ENCODE measurements at places on chromosomes 3 and 15.

DNA sequence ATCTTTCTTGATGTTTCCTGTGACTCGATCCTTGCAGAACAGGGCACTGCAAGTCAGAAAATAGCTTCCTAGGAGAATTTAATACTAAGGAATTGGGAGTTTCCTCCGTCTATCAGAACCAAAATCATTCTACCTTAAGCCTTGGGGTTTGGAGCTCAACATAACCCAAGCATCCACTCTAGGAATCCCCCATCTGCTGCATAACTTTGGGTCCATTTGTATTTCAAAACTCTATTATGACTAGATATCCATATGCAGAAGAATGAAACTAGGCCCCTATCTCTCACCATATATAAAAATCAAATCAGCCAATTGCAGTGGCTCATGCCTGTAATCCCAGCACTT, 61.7 kb upstream of the AKAP13 start:
- no peak for DNase-seq

GRCh38 chr3:187212705-187213104, 15.4 kb downstream of the RTP1 start:
- no peak for DNase-seq

GRCh38 chr3:195096484-195097330, 174.3 kb downstream of the XXYLT1 start:
- DNase-seq: no peak

DNA sequence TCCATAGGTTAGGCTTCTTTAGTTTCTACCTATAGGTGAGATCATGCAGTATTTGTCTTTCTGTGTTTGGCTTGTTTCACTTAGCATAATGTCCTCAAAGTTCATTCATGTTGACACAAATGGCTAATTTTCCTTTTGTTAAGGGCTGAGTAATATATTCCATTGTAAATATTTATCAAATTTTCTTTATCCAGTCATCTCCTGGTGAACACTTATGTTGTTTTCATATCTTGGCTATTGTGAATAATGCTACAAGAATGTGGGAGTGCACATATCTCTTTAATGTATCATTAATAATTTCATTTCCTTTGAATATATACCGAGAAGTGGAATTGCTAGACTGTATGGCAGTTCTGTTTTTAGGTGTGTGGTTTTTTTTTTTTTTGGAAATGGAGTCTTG, 250.9 kb upstream of the SEMA6D start:
- no peak for DNase-seq

DNA sequence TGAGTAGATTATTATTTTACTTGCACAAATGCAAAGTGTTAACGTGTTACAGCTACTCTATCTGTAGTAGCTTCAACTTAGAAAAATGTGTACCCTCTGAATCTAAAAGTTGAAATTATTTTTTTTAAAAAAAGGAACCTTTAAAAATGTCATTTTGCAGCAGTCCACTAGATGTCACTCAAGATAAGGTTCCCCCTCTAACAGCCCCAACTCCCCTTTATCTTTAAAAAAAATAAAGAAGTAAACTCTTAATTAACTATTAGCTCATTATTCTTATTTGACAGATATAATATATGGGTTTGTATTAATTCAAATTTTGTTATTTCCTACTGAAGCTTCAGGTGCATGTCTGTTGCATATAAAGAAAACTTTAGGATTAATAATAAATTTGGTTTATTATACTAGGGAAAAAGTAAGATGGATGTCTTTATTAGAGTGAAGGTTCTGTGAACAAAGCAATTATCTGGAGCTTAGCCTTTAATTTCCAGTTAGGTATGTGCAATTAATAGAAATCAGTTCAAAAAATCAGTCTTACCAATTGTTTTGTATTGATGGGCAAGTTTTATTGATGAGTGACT, 288.5 kb downstream of the VGLL3 start:
- DNase-seq: peak; percentile 18

- no peak for DNase-seq
Observed at GRCh38 chr15:31503256-31503655, 176.6 kb downstream of the KLF13 start.

GRCh38 chr3:191263850-191264249, 64.8 kb downstream of the OSTN start:
- no peak for DNase-seq

DNA sequence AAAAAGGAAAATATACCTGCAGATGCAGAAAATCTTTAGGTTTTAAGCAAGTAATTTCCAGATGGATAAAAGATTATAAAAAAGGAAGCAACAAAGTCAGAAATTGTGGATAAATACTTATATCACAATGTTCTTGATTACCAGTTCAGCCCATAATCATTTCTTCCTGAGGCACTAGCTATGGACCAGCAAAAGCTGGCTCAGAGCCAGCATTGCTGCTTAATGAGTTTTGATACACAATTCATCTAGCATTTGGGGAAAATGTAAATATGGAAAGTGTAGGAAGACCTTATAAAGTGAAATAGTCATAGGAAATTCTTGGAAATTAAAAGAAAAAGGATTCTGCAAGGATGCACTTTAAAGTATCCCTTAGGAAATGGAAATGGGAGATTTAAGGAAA, 168.3 kb upstream of the GBE1 start:
- DNase-seq: no peak

GRCh38 chr3:128226795-128227395, 73.6 kb downstream of the EEFSEC start:
- DNase-seq: peak; percentile 61

DNA sequence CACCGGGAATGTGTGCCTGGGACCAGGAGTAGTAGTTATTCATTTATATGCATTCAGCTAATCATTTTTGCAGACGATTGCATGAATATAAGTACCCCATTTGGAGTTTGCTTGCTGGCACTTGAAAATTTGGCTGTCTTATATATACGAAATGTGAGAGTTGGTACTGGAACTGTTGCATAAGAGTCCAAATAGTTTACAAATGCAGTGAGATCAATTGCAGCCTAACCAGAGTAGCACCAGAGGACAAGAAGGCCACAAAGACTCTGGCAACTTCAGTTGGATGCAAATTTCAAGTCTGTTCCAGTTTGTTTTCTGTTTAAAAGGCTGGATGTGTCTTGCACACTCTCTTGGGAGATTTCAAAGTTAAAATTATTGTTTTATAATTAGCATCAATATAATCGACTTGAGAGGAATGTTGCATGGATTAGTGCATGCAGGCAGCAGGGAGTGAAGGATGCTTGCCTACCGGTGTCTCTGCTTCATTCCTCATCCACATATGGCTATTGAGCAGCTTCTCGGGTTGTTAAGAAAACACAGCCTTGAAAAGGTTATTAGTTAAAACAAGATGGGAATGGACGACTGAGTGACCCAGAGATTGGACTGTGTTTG, 213.0 kb downstream of the PTPRG start:
- no peak for DNase-seq

GRCh38 chr3:122052968-122053367, 2.2 kb upstream of the CD86 start:
- no peak for DNase-seq

GRCh38 chr3:34202975-34203374, 404.5 kb downstream of the PDCD6IP start:
- no peak for DNase-seq

- DNase-seq: no peak
Observed at GRCh38 chr3:17320266-17320665, 422.2 kb downstream of the TBC1D5 start.

DNA sequence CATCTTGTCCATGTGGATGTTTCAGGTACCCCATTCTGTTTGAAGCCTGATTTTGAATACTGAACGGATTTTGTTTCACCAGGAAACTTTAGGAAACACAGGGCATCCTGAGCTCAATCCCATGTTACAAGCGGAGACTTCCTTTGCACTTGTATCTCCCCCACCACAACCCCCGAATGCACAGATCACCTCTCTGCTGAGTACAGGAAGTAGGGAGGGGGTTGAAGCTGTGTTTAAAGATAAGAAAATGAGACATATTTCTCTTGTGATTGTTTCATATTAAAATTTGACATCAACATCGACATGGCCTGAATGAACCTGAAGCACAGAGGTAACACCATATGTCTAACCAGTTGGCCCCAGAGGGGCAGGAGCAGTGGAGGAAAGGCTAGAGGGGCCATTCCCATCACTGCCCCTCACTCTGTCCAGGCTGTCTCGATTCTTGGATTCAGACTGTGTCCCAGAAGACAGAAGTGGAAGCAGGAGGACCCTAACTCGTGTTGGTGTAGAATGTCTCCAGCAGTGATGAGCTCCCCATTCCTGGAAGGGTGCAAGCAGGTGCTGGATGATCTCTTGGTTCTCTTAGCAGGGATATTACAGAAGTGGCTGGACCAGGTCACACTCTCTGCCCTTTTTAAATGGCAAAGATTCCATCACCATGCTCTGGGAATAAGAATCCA, 59.6 kb upstream of the IQSEC1 start:
- no peak for DNase-seq

DNA sequence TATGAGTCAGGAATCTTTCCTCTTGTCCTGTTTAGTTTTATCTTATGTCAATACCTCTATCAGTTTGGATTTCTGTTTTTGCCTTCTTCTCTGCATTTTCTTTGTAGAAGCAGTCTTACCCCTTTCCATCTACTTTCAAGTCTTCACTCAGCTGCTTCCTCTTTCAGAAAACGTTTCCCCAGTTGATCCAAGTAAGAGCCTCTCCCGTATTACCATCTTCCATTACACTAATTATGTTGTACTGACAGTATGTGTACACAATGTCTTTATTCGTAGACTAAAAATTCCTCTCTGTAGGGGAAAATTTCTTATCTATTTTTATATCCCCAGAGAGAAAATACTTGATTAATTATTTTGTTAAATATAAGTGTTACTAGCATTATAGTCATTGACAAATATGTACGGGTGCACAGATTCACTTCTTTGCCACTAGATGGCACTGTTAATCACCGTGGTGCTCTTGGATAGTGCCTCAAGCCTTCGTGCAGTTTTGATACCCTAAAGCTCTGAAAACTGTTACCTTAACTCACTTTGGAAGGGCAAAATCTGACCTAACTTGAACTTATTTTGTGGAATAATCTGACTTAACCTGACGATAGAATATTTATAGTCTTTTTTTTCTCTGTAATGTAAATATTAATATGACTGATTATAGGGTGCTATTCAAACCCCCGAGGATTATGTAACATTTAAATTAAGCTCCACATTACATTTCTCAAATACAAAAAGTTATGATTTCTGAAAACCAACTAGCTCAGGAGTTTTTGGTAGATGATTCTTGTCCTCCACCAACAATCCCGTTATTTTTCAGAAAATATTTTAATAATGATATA, 74.2 kb upstream of the POU1F1 start:
- peak; percentile 60 for DNase-seq

GRCh38 chr3:40073310-40074007, 236.0 kb upstream of the EIF1B start:
- no peak for DNase-seq

Data from astrocyte of the hippocampus (primary cell).